ENCODE measurements at places on chromosomes 11 and 22.

GRCh38 chr22:23751441-23751996 lies 607 bp upstream of the ZNF70 start:
- DNase-seq = no peak

GRCh38 chr22:26041931-26042330 lies 127.3 kb upstream of the SEZ6L start:
- DNase-seq = no peak

GRCh38 chr11:81869351-81870065 lies 864.2 kb downstream of the FAM181B start:
- DNase-seq = no peak

DNA sequence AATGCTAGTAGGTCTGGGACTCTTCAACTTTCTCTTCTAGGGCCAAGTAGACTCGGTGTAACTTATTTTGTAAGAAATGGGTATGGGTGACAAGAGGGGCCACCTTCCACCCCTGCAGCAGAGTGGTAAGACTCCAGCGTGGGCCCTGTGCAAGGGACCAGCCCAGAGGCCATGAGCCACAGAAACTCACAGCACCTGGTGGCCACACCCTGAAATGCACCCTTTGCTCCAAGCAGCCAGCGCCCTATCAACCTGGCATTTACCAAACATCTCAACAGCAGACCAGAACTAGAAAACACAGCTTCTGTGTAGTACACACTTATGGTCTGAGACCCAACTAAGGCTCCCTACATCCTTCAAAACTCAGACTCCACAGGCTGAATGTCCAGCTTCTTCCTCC lies 5.7 kb downstream of the CDCA5 start:
- peak; percentile 58 for DNase-seq

GRCh38 chr11:35507688-35508087 lies 17.7 kb downstream of the PAMR1 start:
- no peak for DNase-seq

Data from Panc1 (cell line).